ENCODE measurements at places on chromosomes 4 and X.

DNA sequence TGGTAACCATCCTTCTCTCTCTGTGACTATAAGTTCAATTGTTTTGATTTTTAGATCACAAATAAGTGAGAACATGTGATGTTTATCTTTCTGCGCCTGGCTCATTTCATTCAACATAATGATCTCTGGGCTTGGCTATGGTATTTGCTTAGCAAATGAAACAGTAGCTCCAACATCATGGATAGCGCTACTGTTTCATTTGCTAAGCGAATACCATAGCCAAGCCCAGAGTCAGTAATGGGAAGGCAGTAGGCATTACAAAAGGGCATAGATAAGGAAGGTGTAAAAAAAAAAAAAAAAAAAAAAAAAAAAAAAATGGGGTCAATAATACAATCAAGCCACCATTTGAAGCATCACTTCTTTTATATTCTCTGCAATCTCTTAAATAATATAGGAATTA, 469.0 kb upstream of the ATOH1 start:
- DNase-seq, result no peak

DNA sequence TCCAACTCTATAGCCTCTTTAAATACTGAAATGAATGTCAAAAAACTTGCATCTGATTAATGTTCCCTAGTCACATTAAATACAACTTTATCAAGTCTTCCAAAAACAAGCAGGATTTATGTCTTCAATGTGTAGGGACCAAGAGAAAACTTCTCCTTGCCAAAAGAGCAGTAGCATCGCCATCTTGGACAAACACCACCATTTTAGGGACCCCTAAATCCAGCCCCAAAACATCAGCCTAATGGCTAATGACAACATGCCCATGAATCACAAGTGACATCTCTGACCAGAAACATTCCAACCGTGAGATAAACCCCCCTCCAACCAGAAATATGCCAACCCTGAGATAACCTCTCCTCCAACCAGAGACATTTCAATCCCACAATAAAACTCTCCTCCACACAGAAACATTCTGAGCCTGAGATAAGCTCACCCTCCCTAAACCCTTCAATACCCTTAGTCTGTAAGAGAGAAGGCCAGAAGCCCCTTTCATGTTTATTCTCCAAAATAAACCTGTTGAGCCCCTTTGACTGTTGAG, 697.4 kb downstream of the TRAM1L1 start:
- no peak for DNase-seq

- peak; percentile 92 for DNase-seq
These were observed 4.7 kb upstream of the NKX6-1 start for GRCh38 chr4:84503495-84504437.

- DNase-seq, result peak; percentile 16
These were observed 6.4 kb downstream of the MTM1 start for GRCh38 chrX:150574559-150575418.

DNA sequence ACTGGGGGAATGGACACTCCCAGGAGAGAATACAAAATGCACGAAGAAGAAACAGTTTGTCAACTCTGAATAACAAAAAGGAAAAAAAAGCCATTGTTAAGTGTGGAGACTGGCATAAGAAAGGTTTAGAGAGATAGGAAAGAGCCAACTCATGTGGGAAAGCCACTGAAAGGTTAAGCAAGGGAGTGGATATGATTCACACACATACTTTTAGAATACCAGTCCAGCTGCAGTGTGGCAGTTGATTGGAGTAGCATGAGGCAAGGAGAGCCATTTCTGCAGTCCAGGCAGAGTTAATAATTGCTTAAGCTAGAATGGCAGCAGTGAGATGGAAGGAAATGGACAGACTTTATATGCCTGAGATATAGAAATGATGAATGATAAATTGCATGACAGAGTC, 36.9 kb upstream of the ADAD1 start:
- peak; percentile 77 for DNase-seq

GRCh38 chr4:122762520-122762919, 30.0 kb downstream of the BBS12 start:
- no peak for DNase-seq

DNA sequence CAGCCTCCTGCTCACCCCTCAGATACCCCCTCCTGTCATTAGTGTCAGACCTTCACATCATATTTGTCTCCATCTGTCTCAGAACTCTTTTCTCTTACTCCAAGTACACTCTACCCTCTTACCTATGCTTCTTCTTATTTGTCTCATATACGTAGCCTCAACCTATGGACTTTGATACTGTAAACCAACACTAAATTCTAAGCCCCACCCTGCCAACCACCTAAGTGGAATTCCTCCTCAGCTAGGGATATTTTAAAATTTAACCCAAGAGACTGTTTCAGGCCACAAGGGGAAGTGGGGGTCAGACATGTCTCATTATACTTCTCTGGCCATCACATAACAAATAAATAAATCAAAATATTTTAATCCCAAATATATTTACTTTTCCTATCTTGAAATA, 778.1 kb upstream of the GRID2 start:
- no peak for DNase-seq

GRCh38 chrX:45134775-45135174, 65.9 kb downstream of the DIPK2B start:
- no peak for DNase-seq

DNA sequence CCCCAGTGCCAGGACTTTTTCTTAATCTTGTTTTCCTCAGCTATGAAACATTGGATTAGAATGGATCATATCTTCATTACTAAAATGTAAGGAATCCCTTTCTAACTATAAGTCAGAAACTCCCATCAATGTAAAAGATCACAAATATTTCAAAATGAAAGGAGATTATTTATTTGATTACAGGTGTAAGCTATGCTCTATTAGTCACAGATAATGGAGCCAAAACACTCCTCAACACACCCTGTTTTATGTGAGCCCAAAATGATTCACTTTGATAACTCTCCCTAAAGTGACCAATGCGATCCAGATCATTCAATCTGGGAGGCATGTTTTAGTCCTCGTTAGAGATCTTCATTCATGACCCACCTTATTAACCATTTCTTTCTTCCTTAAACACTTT, 566.7 kb upstream of the TENM3 start:
- DNase-seq, result no peak

DNA sequence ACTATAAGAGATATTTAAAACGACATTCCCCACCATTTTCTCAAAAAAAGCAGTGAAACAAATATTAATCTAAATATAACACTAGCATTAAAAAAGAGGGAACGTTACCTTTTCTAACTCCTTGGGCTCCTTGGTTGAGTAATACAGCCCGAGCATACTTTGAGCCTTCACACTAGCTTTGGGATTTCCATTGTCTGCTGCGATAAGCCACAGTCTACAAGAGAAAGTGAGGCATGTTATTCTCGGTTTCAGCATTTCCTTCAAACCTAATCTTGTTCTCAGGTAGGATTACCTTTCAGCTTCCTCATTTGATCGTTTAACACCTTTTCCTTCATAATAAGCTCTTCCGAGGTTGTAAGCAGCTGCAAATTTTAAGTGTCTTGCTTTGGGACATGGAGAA, 21.7 kb downstream of the LRP2BP start:
- DNase-seq, result no peak

GRCh38 chrX:39150220-39150619, 349.0 kb downstream of the MID1IP1 start:
- no peak for DNase-seq

DNA sequence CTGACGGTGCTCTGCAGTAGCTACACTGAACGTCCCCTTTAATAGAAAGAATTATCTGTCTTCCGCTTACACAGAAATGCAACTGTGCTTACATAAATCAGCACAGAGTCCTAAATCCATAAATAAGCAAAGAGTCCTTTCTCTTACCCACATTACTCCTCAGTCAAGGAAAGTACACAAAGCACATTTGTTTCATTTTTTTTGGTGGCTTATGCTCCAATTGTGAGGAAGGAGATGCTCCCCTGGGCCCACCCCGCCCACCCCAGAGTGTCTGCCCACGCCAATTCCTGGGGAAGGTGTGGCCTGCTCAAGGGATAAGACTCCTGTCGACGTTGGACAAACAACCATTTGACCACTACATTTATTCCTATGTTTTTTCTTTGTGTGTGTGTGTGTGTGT, 53.8 kb downstream of the CPLX1 start:
- no peak for DNase-seq

DNA sequence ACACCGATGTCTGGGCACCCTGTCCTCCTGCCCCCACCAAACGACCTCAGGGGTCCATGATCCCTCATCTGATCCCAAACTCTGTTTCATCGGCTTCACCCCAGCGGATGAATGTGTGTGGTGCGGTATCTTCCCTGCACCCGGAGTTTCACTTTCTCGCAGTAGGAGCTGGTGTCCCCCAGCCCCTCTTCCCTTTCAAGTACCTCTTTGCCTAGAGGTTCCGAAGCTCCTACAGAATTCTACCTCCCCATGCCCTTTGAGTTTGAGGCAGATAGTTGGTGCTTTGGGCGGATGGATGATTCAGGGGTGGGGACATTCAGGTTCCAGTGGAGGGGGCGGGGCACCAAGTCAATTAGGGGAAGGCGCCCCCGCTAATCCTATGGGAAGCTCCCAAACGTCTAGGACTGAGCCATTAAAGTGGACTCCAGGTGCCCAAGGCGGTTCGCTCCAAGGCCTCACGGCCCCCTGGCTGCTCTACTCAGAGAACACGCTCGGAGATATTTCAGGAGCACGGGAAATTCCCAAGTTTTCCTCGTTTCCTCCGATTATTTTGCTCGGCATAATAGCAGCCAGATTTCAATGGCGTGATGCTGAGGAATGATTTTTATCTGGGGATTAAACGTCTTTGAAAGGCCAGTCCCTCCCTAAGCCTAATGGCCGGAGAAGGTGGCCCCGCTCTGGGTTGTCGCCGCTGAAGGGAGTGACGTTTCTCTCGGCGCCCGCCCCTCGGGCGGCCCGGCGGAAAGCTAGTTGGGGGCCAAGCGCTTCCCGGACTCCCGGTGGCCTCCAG, 1.3 kb downstream of the MSX1 start:
- peak; percentile 67 for DNase-seq

DNA sequence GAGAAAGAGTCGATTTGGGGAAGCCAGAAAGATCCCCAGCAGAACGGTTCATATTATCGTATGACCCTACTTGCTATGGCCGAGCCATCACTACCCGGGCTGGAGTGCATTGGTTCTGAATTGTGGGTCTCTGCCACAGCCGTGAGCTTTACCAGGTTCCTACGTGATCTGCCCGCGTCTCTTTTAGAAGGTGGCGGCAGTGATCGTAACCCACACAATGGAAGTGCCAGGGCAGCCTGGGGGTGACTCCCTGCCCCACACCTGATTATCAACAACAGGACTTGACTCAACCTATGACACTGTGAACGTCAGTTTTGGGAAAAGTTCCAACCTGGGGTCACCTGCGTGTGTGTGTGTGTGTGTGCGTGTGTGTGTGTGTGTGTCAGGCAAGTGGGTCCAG, 90.8 kb downstream of the SHOX start:
- DNase-seq, result no peak

DNA sequence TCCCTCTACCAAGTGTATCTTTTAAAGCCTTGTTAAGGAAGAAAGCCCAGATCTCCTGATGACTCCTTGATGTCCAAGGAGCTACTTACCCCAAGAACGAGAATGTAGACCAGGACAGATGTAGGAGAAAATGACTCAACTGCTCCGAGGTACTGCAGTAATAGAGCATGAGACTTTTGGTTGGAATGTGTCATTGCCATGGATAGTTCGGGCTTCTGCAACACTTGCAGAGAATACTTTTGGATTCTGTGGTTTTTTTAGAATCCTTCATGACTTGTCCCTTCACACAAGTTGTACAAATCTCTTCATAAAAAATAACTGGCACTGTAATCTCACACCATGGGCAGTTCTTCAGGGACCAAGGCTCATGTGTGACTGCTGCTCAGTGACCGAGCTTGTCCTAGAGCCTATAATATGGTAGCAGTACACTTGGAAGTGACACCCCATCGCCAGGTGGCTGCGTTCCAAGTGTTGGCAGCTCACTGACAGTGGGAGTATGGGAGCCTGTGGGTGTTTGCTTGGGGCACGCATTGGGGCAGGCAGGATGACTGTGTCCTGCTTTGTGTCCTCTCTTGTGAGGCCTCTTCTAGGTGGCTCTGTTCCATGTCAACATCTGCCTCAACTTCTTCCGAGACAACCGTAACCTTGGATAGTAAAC, 87.9 kb upstream of the WDR1 start:
- DNase-seq, result no peak

- DNase-seq, result no peak
These were observed 22.7 kb downstream of the INTS6L start for GRCh38 chrX:135543172-135543571.

- no peak for DNase-seq
These were observed 69.4 kb upstream of the PRDM5 start for GRCh38 chr4:120991885-120992284.

- DNase-seq, result peak; percentile 67
These were observed 855 bp downstream of the KLF3 start for GRCh38 chr4:38664706-38665401.

- no peak for DNase-seq
These were observed 203.5 kb downstream of the PPARGC1A start for GRCh38 chr4:23686169-23686897.

- DNase-seq, result no peak
These were observed 81.3 kb upstream of the TMEM33 start for GRCh38 chr4:41853973-41854372.

GRCh38 chr4:138118270-138118669, 123.9 kb downstream of the SLC7A11 start:
- DNase-seq, result no peak

- no peak for DNase-seq
These were observed 22.3 kb upstream of the NAT8L start for GRCh38 chr4:2036866-2037265.

DNA sequence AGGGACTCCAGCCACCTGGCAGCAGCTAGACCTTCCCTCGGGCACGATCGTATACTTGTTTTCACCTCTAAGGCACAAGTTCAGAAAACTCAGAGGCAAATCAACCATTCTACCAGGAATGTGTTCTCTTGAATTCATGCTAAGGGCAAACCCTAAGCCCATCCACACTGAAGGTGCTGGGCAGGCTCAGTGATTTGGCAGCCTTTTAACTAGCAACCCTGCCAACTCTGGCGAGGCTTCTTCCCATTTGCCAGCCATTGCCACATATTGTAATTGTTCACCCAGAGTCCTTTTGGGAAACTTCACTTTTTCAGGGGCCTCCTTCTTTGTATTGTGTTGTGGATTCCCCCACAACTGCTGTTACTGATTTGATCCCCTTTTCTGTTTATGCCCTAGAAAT, 298.6 kb upstream of the LDB2 start:
- no peak for DNase-seq

- no peak for DNase-seq
These were observed 27.9 kb upstream of the TNIP3 start for GRCh38 chr4:121192013-121192412.

- DNase-seq, result peak; percentile 92
These were observed 168.5 kb upstream of the LDB2 start for GRCh38 chr4:17066972-17067371.

DNA sequence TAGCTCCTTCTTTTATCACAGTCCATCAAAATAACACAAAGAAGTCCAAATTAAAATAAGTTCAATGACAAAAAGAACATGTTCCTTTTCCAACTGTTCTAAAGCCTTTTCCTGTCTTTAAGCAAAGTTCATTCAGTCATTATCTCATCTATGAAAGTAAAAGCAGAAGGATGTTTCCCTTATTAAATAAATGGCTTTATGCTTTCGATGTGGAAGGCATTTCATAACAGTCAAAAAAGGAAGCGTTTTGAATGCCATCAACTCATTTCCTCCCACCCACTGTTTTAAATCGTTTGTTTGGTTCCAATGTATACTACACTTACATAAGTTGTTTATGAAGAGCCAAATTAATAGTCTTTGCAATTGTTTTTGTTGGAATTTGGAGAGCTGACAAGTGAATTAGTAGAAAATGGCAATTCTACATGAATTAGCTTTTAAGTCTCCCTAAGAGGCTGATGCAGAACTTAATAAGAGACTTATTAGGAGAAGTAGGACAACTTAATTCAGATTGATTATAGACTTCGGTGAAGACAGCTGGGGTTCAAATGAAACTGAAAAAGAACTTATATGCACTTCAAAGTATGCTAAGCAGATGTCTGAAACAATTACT, 392.6 kb upstream of the FTHL17 start:
- no peak for DNase-seq
